Ureter (tissue), 1 donor: ENCODE measurements at places on chromosomes 4 and X.

DNA sequence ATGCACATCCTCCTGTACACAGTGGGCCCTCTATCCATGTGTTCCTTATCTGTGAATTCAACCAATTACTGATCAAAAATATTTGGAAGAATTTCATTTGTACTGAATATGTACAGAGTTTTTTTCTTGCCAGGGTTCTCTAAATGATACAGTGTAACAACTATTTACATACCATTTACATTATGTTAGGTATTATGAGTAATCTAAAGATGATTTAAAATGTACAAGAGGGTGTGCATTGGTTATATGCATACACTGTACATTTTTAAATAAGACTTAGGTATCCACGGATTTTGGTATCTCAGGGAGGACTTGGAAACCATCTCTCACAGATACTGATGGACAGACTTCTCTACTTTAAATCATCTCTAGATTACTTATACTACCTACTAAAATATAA, 1333.9 kb downstream of the PCDH18 start:
- DNase-seq, result no peak

GRCh38 chr4:11624370-11624769, 195.7 kb upstream of the HS3ST1 start:
- no peak for DNase-seq

DNA sequence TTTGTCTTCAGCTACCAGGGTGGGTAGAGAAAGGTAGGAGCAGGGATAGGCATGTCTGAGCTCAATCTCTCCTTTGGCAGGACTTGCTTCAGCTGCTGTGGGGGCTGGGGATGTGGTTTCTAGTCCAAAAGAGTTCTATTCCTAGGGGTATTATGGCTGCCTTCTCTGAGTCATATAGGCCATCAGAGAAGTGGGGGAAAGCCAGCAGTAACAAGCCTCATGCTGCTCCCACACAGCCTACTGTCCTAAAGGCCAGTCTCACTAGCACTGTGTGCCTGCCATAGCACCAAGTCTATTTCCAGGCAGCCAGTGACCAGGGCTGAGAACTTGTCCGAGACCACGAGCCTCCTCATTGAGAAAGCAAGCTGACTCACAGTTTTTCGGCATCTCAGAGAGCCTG, 270.6 kb downstream of the DCAF12L2 start:
- DNase-seq, result no peak

GRCh38 chr4:164383058-164383357, 370.9 kb upstream of the SMIM31 start:
- DNase-seq, result no peak

GRCh38 chrX:17375637-17376430, 834 bp downstream of the NHS start:
- DNase-seq, result no peak

GRCh38 chr4:2497931-2498330, 29.0 kb downstream of the RNF4 start:
- DNase-seq, result no peak

GRCh38 chr4:106329041-106329618, 12.8 kb downstream of the AIMP1 start:
- DNase-seq, result no peak

GRCh38 chr4:31058656-31059055, 338.5 kb downstream of the PCDH7 start:
- no peak for DNase-seq

GRCh38 chrX:17990532-17990931, 129.4 kb upstream of the RAI2 start:
- no peak for DNase-seq
